ENCODE measurements at places on chromosomes 3 and 15.
A peak's percentile ranks its signal among the peaks of the same experiment; 100 is the strongest.

- DNase-seq, result peak; percentile 64
Observed at GRCh38 chr15:79184465-79184892, 93.9 kb upstream of the RASGRF1 start.

DNA sequence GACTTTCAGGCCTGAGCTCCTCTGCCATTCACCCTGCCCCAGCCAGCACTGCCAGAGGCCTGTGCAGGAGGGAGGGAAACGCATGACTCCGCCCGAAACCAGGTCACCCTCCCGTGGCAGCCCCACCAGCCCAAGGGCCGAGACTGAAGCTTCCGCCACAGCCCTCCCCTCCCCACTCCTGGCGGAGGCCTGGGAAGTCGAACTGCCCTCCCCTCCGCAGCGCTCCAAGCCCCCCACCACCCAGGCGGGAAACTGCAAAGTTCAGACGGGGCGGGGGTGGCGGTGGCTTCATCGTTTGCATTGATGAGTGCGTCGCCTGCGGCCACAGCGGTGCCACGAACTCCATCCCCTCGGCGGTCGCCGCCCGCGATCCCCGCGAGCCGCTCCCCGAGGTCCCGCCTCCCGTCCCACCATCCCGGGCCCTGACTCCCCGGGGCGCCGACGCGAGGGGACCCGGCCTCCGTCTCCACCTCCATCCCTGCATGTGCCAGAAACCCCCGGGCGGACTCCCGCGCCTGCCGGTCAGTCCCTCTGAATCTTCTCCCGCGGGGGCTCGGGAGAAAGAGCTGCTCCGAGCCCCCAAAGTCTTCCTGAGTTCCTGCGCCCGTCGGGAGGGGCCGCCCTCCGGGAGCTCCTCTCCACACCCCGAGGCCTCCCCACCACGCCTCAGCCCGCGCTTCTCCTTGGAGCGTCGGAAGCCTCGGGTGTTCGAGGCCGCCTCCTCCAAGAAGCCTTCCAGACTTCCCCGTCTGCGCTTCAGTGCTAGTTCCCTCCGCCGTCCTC is 698 bp downstream of the MELTF start:
- no peak for DNase-seq

GRCh38 chr3:43951813-43952212 is 261.1 kb downstream of the ABHD5 start:
- DNase-seq, result no peak

DNA sequence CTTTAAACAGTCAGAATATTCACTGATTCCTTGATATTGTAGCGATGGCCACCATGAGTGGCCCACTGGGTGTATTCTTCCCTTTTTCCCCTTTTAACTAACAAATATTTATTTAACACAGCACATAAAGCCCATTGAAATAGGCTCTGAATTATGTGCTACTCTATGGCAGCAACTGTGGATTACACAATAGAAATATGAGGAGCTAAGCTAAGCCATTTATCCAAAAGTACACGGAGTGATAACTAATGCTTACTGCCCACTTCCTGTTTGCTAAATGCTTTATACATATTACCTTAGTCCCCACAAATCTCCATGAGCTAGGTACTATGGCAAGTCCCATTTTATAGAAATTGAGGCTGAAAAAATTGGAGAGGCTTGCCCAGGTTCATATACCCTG is 17.9 kb downstream of the ILDR1 start:
- DNase-seq, result no peak

DNA sequence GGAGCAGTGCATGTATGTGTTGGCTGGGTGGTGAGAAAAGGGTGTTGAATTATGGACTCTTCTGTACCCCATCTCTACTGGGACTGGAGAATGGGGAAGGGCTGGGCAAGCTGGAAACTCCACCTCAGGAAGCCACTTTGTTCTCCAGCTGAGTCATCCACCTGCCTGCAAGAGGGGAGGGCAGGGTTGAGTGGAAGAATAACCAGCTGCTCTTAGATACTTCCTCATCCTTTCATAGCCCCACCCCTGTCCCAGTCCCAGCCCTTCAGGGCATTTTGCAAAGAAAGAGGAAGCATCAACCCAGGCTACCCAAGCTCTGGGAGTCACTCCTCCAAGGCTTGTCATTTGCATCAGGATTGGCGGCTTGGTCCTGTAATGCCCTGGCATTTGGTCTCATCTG is 33.1 kb downstream of the RAB11A start:
- no peak for DNase-seq

DNA sequence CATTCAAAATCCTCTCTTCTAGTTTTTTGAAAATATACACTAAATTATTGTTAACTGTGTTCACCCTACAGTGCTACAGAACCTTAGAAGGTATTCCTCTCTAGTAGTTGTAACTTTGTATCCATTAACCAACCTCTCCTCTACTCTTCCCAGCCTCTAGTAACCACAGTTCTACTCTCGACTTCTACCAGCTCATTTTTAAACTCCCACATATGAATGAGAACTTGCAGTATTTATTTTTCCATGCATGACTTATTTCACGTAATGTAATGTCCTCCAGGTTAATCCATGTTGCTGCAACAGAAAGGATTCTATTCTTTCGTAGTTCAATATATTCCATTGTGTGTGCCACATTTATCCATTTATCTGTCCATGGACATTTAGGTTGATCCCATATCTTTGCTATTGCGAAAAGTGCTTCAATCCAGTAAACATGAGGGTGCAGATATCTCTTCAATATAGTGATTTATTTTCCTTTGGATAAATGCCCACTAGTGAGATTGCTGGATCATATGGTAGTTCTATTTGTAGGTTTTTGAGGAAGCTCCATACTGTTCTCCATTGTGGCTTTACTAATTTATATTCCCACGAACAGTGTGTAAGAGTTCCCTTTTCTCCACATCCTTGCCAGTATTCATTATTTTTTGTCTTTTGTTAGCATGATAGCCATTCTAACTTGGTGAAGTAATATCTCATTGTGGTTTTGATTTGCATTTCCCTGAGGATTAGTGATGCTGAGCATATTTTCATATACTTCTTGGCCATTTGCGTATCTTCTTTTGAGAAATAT is 113.7 kb upstream of the SMAD3 start:
- no peak for DNase-seq

DNA sequence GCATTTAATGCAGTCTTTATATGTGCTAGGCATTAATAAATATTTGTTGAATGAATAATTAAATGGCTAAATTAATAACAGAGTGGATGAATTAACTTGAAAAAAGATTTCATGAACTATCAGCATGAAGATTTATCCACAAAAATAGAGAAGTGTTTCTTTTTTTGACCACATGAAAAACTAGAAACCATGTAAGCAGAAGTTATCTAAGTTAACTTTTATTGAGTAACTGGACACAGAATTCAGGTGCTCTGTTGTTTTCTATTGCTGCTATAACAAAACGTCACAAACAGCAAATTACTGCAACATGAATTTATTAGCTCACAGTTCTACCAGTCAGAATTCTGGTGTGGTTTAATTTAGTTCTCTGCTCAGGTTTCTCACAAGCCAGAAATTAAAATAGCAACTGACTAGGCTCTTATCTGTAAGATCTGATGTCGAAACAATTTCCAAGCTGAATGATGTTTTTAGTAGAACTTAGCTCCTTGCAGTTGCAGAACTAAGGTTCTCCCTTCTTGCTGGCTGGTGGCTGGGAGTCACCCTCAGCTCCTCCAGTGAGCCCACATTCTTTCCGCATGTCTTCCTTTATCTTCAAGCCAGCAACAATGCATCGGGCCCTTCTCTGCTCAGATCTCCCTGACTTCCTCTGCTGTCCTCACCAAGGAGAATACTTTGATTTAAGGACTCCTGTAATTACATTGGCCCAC is 810.2 kb upstream of the ALCAM start:
- DNase-seq, result no peak

Measured in stimulated activated CD4-positive, alpha-beta T cell treated with anti-CD3 and anti-CD28 coated beads, TNF-alpha, amount 100 ng/mL, for 48 hours (primary cell).